ENCODE measurements at places on chromosomes 1 and 21. TPM values are rescaled to one million over a fixed set of nuclear protein-coding genes. Genes with fewer than 3 reads are reported as not detected.
A peak's percentile ranks its signal among the peaks of the same experiment; 100 is the strongest.

CATSPERE gene
- total RNA-seq = 0.62 TPM

- no peaks in the 10 kb centered on the region for H3K4me1 ChIP-seq
- H3K4me3 ChIP-seq = no peak overlapping the region
- H3K36me3 ChIP-seq = no peaks in the 10 kb centered on the region
- H3K27me3 ChIP-seq = no peaks in the 10 kb centered on the region
- no peak for DNase-seq
Measured at GRCh38 chr1:106232128-106232527, 824.3 kb upstream of the PRMT6 start.

IL22RA1 gene
- 0.18 TPM for total RNA-seq

DNA sequence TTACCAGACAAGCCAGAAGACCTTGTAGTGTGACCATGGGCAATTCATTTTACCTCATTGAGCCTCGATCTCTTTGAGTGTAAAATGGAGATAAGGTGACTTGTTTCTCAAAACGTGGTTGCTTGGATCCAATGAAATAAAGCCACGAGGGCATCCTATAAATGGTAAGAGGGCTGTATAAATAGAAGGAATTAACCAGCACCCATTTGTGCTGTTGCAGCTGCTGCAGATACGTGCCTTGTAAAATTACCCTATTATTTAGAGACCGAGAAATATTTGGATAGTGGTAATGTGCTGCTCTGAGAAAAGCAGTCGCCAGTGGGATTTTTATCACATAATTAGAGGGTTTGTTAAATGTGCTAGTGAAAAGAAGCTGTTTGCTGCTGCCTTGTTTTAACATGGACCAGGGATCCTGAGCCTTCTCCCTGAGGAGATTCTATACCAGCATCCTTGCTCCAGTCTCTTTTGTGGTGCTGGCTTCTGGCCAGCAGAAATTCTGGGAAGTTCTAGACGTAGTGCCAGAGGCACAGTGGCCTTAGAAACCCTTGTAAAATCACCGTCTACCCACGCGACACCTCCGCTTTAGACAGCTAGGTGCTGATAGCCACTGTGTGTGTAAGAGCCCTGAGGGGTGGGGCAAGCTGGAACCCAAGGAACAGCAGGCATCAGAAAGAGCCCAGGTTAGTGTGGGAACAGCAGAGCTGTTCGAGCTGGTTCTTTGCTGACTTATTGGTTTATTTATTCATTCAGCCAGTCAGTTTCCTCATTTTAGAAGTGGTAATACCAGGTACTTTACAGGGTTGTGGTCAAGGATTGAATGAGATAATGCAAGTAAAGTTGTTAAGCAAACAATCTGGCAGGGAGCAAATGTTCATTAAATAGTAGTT lies 137.5 kb downstream of the NOS1AP start:
- H3K36me3 ChIP-seq = no peaks in the 10 kb centered on the region
- no peak overlapping the region for H3K4me3 ChIP-seq
- H3K27me3 ChIP-seq = no peaks in the 10 kb centered on the region
- no peak overlapping the region for H3K27ac ChIP-seq

PROK1 gene
- 1.6 TPM for total RNA-seq

TNFRSF1B gene
- total RNA-seq = 8.0 TPM

DNA sequence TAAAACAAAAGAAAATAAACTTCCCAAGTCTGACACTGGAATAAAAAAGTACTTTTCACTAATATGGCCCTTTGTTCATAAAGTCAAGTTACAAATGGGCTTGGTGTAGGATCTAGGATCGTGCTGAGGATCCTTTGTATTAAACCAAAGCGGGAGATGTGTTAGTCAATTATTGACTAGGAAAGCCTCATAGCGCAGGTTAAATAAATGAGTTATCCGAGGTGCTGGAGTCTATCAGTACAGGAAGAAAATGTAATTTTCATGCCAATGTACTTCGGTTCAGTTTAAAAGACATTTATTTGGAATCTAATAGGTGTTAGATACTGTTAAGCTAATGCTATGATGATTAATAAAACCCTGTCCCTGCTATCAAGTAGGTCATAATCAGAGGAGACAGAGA lies 101.8 kb downstream of the TNR start:
- DNase-seq = no peak
- H3K4me1 ChIP-seq = no peaks in the 10 kb centered on the region
- no peaks in the 10 kb centered on the region for H3K27me3 ChIP-seq
- H3K4me3 ChIP-seq = no peak overlapping the region

GRCh38 chr1:61636814-61637213 lies 88.1 kb downstream of the TM2D1 start:
- no peak overlapping the region for H3K27ac ChIP-seq
- no peak for DNase-seq
- H3K27me3 ChIP-seq = no peaks in the 10 kb centered on the region
- H3K4me3 ChIP-seq = no peak overlapping the region
- H3K36me3 ChIP-seq = no peaks in the 10 kb centered on the region
- H3K4me1 ChIP-seq = peaks cover 21% of the 10 kb centered on the region

DNA sequence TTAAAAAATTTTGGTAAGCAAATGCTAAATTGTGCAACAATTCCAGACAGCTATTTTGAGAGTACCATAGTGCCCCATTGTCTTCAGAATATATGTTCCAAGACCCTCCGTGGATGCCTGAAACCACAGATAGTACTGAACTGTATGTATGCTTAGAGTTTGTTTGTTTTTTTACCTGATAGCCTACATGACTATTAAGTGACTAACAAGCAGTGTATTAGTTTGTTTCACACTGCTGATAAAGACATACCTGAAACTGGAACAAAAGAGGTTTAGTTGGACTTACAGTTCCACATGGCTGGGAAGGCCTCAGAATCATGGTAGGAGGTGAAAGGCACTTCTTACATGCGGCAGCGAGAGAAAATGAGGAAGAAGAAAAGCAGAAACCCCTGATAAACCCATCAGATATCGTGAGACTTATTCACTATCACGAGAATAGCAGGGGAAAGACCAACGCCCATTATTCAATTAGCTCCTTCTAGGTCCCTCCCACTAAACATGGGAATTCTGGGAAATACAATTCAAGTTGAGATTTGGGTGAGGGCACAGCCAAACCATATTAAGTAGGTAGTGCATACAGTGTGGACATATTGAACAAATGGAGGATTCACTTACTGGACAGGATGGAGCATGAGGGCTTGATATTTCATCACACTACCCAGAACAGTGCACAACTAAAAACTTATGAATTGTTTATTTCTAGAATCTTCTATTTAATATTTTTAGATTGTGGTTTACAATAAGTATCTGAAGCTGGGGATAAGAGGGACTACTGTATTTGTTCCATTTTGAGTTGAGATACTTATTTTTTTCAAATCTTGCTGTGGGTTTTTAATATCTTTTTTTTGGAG lies 78.5 kb downstream of the LHX9 start:
- no peak overlapping the region for H3K27ac ChIP-seq
- H3K4me3 ChIP-seq = no peak overlapping the region
- no peaks in the 10 kb centered on the region for H3K27me3 ChIP-seq
- no peaks in the 10 kb centered on the region for H3K4me1 ChIP-seq

KRTAP10-12 gene
- total RNA-seq = not detected

DNA sequence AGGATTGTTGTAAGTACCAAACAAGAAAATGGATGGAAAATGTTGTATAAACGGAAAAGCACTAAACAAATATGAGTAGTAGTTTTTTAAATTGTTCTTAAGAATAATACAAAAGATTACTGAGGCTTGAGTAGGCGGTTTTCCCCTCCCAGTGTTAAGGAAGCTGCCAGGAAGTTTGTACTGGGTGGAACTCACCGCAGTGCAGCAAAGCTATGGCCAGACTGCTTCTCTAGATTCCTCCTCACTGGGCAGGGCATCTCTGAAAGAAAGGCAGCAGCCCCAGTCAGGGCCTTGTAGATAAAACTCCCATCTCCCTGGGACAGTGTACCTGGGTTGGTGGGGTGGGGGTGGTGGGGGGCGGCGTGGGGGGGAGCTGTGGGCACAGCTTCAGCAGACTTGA lies 58.7 kb downstream of the XCL2 start:
- peaks cover 40% of the 10 kb centered on the region for H3K4me1 ChIP-seq
- H3K27ac ChIP-seq = peak overlapping the region; percentile 25
- no peaks in the 10 kb centered on the region for H3K27me3 ChIP-seq
- DNase-seq = no peak
- H3K4me3 ChIP-seq = no peak overlapping the region

GRCh38 chr1:225559902-225560301 lies 93.0 kb downstream of the ENAH start:
- peaks cover 5% of the 10 kb centered on the region for H3K4me1 ChIP-seq
- H3K27me3 ChIP-seq = no peaks in the 10 kb centered on the region
- DNase-seq = no peak
- H3K27ac ChIP-seq = no peak overlapping the region
- H3K4me3 ChIP-seq = no peak overlapping the region
- no peaks in the 10 kb centered on the region for H3K36me3 ChIP-seq

DNA sequence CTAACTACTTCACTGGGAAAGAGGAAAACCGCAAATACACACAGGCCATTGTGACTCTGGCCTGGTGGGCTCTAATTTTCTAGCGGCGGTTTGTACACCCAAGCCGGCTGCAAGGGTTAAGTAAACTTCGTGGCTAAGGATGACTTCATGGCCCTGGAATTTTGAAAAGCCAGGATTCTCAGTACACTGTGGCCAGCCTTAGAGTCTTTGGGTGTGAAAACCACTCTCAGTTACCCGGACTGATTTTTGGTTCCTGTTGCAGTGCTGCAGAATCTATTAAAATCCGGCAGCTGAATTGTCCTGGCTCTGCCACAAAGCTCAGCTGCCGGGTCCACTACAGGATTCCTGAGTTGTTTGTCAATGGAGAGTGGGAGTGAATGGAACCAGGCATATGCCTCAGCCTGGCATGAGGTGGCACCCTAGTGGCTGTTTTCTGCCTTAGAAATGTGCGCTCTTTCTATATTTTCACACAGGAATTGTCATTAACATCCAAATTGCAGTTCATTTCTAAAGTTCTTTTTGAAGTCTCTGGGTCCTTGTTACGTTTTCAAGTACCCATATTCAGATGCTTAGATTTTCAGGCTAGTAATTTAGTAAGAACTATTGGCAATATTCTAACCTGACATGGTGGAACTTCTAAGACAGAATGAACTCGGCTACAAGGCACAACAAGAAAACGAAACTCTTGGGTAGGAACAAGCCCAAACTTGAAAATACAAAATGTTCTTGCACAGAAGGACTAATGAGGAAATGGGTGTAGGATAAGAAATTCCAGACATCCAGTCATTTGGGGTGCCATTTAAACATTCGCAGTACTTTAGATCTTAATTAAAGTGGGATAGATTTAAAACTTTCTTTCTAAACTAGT lies 255.9 kb downstream of the NFIA start:
- peak overlapping the region; percentile 66 for H3K27ac ChIP-seq
- peak; percentile 48 for DNase-seq
- H3K4me3 ChIP-seq = no peak overlapping the region

ENSA gene
- total RNA-seq = 135 TPM

GRCh38 chr1:12600335-12600734 lies 17.7 kb downstream of the DHRS3 start:
- H3K27me3 ChIP-seq = no peaks in the 10 kb centered on the region
- H3K4me1 ChIP-seq = peaks cover 100% of the 10 kb centered on the region
- H3K27ac ChIP-seq = peak overlapping the region; percentile 59
- H3K36me3 ChIP-seq = no peaks in the 10 kb centered on the region

GRCh38 chr1:13593511-13594131 lies 10.0 kb downstream of the PDPN start:
- no peaks in the 10 kb centered on the region for H3K36me3 ChIP-seq
- no peaks in the 10 kb centered on the region for H3K27me3 ChIP-seq
- H3K4me3 ChIP-seq = no peak overlapping the region
- no peak overlapping the region for H3K27ac ChIP-seq
- H3K4me1 ChIP-seq = peaks cover 15% of the 10 kb centered on the region

GRCh38 chr1:154344977-154345837 lies 19.9 kb downstream of the ATP8B2 start:
- H3K4me1 ChIP-seq = no peaks in the 10 kb centered on the region
- H3K27ac ChIP-seq = no peak overlapping the region
- DNase-seq = no peak
- H3K27me3 ChIP-seq = no peaks in the 10 kb centered on the region

GRCh38 chr1:200448034-200448762 lies 38.4 kb upstream of the ZNF281 start:
- no peaks in the 10 kb centered on the region for H3K36me3 ChIP-seq
- no peak overlapping the region for H3K27ac ChIP-seq
- no peak overlapping the region for H3K4me3 ChIP-seq
- no peaks in the 10 kb centered on the region for H3K4me1 ChIP-seq
- no peak for DNase-seq
- no peaks in the 10 kb centered on the region for H3K27me3 ChIP-seq

DNA sequence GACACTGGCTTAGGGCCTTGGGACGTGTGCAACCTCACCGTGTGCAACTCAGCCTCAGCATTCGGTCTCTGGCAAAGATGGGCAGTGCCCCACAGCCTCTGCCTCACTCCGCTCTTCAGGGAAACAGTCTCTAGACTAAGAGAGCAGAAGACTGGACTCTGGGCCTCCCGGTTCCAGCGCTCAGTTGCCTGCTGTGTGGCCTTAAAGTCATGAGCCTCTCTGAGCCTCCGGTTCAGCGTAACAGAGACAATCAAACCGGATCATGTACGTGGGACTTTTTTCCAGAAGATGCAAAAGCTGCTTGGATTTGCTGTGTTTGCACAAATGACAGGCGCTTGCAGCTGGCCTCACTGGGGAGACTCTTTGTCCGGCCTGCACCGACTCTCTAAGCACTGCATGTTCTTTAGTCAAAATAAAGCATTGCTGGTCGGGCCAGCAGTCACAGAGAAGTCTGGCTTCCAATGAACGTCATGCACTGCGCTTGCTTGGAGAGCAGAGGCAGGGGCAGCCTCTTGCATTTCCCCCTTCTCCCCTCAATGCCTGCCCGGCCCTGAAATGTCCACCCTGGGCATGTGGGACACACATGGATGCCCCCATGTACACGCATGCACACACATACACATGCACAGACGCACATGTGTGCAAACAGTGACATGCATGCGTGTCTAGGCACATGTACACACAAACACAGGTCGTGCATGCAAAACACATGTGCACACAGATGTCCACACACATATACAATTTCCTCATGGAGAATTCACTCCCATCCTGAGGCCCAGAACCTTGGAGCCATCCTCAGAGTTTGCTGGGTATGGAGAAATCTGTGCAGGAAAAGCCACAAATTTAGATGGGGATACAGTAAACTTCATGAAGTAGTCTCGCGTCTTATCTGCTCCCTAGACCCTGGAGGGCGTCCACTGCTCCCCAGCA lies 152.4 kb downstream of the PRDM16 start:
- no peak overlapping the region for H3K4me3 ChIP-seq
- no peaks in the 10 kb centered on the region for H3K36me3 ChIP-seq
- H3K27ac ChIP-seq = no peak overlapping the region
- H3K27me3 ChIP-seq = peaks cover 7% of the 10 kb centered on the region
- DNase-seq = no peak

DNA sequence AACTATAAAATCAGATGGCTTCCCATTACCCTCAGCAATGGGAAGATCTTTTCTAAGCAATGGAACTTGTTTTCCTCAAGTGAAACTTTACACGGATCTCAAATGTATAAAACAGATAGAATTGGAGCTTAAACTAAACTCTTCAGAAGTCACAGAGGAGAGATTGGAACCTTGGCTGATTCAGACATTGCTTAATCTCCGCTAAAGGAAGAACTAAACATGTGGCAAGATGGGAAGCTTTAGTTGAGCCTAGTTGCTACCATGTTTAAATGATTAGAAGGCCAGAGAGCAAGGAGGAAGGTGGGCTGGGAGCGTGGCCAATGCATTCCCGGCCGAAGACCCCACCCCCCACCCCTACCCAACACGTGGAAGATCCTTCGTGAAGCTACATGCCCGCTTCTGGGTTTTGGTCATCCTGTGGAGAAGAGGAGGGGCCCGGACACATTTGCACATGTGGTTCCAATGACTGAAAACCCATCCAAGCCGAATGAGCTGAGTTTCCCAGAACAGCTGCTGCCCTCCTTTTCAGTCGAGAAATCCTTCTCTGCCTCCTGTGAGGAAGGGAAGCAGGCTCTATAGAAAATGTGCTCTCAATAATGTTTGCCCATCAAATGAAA lies 164.3 kb downstream of the MIS18A start:
- no peak overlapping the region for H3K4me3 ChIP-seq
- H3K4me1 ChIP-seq = no peaks in the 10 kb centered on the region
- H3K27ac ChIP-seq = no peak overlapping the region
- no peak for DNase-seq
